ENCODE measurements at places on chromosomes 5 and 9.
A peak's percentile ranks its signal among the peaks of the same experiment; 100 is the strongest.

- peak; percentile 95 for DNase-seq
These were observed at the start of gene TMEM141 for GRCh38 chr9:136790640-136791515. Gene TMEM141 (plus strand): TSS chr9:136791344. CDS start chr9:136791371, 27 bp downstream.

- DNase-seq = no peak
These were observed 31.1 kb downstream of the ERAP1 start for GRCh38 chr5:96776621-96777020.

DNA sequence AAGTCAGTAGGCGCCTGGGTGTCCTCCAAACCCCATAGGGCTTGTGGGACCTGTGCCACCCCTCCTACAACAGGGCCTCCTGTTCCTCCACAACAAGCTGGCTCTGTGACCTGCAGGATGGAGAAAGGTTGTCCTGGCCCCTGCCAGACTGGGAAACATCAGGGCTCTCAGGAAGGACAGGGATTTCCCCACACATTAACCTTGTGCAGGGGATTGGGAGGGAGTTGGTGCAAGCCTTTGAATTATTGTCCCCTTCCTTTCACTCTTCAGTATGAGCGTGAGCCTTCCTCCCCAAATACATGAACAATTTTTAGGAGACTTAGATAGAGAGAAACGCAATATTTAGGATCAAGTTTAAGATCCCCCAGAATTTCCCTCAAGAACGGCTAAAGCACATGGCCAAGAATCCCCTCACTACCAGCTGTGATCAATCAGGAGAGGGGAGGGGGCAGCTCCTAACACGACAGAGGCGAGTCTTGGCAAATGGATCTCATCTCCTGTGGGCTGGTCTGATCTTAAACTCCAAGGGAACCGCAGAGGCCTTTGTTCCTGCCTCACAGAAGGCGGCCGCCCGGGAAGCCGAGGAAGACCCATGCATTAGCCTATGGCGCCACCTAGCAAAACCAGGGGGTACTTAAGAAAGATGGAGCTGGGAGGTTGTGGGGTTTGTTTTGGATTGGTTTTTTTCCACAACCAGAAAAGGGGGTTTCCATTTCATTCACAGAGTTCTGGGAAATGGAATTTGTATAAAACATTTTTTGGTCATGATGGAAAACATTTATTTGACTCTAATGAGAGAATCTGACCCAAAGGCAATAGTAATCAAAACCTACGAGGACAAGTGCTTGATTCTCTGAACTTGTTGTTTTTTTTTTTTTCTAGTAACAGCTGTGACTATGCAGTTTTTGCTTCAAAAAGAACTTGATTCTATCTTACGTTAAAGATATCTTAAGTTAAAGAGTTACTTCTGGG lies 36.1 kb upstream of the OSMR start:
- peak; percentile 62 for DNase-seq

DNA sequence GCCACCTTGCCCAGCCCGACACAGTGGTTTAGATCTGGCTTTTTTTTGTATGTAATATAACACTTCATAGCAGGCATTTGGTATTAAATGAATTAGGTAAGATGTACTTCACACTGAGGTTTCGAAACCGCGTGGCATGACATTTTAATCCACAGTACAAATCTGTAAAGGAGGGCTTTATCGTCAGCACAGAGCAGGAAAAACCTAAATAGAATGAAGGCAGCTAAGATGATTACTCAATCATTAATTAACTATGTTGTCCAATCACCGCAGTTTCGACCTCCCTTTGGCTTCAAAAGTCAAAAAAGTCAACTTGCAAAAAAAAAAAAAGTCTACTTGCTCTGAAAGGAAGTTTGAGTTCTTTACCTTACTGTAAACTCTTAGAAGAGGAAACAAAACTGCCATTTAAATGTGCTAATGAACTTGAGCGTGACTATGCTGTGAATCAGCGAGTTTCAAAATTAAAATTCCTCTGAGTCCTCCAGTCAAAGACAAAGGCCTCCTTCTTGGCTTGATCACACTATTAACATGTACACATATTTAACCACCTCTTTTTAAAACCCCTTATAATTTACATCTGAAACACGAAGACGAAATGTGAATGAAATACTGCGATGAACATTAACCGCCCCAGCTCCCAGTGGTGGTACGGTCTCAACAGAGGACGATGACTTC lies 698 bp upstream of the SEC24A start:
- no peak for DNase-seq

DNA sequence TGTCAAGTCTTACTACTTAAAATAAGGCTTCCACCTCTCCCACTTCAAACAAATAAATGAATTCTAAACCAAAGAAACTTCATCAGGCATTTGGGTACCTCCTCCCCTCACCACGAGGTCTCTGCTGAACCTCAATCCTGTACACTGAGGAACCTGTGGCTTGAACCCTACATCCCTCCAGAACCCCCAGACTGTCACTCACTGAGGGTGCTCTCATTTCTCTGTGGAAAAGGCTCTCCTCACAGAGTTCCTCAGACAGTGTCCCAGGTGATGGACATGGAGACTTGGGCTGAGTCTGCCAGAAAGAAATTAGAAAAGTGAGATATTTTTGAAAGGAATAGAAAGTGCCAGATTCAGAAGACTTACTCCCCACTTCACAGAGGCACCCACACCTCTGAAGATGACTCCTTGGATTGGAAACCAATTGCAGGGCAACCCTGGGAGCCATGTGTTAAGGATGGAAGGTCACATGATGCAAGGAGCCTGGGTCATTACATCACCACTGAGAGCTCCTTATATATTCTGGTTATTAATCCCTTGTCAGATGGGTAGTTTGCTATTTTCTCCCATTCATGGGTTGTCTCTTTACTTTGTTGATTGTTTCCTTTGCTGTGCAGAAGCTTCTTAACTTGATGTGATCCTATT lies 19.8 kb downstream of the MLANA start:
- no peak for DNase-seq

- DNase-seq = no peak
These were observed 52.6 kb downstream of the PLAC8L1 start for GRCh38 chr5:146052780-146053179.

- DNase-seq = no peak
These were observed 48.6 kb downstream of the SEMA4D start for GRCh38 chr9:89449261-89449671.

DNA sequence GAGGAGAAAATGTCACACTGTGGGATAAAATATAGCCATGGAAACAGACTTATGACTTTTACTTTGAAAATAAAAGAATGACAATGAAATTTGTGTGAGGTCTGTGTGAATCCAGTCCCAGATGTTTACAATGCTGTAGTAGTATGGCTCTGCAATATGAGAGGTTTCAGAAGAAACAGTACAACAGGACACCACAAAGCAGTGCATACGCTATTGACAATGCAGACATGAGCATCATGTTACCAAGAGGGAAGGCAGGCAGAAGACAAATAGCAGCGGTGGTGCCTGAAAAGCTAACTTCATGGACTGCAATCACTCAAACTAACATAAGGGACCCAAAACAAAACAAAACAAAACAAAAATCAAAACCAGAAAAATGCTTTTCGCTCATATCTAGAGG lies 1.8 kb downstream of the FGF10 start:
- DNase-seq = no peak

DNA sequence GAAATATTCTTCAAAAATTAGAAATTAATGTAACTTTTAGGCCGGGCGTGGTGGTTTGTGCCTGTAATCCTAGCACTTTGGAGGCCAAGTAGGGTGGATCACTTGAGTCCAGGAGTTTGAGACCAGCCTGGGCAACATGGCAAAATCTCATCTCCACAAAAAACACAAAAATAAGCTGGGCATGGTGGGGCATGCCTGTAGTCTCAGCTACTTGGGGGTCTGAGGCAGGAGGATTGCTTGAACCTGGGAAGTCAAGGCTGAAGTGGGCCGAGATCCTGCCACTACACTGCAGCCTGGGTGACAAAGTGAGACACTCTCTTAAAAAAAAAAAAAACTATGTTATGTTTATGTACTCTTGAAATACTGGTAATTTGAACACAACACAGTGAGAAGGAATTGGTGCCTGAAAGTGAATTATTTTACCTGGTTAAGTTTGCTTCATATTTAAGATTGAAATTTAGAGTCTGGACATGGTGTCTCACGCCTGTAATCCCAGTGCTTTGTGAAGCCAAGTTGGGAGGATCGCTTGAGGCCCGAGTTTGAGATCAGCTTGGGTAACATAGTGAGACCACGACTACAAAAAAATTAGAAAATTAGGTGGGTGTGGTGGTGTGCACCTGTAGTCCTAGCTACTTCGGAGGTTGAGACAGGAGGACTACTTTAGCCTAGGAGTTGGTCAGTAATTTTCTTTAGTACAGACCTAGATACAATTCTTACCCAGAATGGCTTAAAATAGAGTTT lies 15.0 kb downstream of the ARRDC3 start:
- no peak for DNase-seq

- no peak for DNase-seq
These were observed 74.3 kb downstream of the LRSAM1 start for GRCh38 chr9:127525401-127526188.

GRCh38 chr5:168645195-168645594 lies 66.0 kb upstream of the PANK3 start:
- DNase-seq = no peak

GRCh38 chr5:143828710-143829109 lies 16.7 kb downstream of the HMHB1 start:
- no peak for DNase-seq

DNA sequence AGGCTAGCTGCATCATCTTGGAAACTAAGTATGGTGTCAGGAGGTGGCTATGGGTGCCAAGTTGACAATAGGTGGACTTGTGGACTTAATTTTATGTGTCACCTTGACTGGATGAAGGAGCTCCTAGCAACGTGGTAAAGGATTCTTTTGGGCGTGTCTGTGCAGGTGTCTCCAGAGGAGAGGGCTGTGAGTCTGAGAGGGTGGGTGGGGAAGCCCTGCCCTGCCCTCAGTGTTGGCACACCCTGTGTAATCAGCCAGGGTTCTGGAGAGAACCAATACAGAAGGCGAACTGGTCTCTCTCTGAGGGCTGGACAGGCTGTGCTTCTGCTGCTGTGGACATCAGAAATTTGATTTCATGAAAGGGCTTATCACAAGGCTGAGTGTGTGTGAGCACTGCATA lies 61.0 kb downstream of the GTF3C4 start:
- no peak for DNase-seq

- DNase-seq = no peak
These were observed 37.5 kb downstream of the ANKH start for GRCh38 chr5:14834062-14834461.

DNA sequence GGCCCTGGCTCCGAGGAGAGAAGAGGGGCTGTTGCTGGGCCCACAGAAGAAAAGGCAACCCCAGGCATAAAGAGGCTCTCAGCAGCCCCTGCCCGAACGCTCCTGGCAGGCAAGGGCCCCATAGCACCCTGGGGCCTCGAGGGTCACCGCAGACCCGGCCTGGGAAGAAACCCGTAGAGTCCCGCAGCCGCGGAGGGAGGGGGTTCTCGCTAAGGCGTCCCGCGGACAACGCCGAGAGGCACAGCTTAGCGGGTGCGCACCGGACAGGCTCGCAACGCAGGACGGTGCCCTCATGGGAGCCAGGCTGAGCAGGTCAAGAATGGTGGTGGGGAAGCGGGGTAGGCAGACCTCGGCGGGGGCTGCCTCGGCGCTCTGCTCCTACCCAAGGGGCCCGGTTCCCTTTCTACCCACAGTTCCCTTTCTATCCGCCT lies 6.7 kb downstream of the PITX1 start:
- DNase-seq = no peak

- DNase-seq = no peak
These were observed 74.1 kb upstream of the HSPA9 start for GRCh38 chr5:138649316-138649720.

DNA sequence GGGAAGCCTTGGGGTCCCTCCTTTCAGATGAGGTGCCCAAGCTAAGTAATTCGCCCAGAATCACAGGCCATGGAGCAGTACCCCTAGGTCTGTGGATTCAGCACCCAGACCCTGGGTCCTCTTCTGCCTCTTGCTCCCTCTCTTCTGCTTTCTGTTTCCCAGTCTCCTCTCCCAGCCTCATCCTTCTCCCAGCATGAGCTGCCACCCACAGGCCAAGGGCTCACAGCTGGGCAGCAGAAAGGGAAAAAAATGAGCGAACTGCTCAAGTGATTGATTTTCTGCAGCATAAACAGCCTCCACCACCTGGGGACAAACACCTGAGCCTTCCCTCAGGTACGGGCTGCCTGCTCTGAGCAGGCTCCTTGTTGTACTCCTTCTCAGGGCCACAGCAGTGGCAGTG lies 113.9 kb upstream of the SAP30L start:
- no peak for DNase-seq

DNA sequence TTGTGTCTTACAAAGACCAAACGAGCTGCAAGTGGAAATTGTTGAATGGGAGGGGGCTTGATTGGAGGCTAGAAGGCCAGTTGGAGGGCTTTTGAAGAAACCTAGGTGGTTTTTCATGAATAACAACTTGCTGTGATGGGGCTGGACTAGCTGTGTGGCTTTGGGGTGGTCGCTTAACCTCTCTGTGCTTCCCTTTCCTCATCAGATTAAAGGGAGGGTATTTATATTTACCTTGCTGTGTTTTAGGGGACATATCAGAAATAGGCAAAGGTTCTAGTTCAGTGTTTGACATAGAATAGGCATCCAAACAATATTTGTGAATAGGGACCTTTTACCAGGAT lies 74.9 kb downstream of the ZNF618 start:
- no peak for DNase-seq

DNA sequence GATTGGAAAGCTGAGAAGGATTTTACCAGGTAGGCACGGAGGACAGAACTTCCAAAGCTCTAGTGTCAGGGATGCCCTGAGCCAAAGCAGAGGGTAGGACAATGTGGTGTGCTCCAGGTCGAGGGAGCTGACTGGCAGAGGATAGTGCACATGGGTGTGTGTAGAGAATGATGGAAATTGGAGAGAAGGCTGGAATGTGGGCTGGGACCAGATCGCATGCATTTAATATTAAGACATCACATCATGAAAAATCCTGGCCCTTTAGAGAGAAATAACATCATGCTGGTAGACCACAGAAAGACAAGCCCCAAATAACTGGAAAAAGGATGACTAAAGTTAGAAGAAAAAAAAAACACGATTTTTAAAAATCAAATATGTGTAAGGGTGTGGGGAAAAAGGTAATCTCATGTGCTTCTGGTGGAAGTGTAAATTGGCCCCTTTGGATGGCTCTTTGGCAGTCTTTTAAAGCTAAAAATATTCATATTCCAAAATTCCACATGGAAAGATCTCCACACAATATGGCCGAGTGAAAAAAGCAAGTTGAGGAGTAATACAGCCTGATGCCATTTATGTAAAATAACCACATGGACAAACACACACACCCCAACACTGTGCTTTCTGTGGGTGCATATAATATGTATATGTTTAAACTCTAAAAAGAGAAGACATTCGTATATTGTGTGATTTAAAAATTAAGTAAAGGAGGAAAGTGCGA lies 67.0 kb upstream of the TGFBR1 start:
- no peak for DNase-seq

- DNase-seq = no peak
These were observed 59.8 kb downstream of the CPLANE1 start for GRCh38 chr5:37189355-37189754.

Measured in DMS 273 treated with DMSO at 0.1 percent for 48 hours (cell line).